ENCODE measurements at places on chromosomes 4 and X. TPM values are rescaled to one million over a fixed set of nuclear protein-coding genes. Genes with fewer than 3 reads are reported as not detected.

- no peaks in the 10 kb centered on the region for H3K36me3 ChIP-seq
- H3K27ac ChIP-seq: no peak overlapping the region
- H3K4me3 ChIP-seq: no peak overlapping the region
- no peak for DNase-seq
These were observed 1577.0 kb upstream of the TENM3 start for GRCh38 chr4:180665994-180666824.

DNA sequence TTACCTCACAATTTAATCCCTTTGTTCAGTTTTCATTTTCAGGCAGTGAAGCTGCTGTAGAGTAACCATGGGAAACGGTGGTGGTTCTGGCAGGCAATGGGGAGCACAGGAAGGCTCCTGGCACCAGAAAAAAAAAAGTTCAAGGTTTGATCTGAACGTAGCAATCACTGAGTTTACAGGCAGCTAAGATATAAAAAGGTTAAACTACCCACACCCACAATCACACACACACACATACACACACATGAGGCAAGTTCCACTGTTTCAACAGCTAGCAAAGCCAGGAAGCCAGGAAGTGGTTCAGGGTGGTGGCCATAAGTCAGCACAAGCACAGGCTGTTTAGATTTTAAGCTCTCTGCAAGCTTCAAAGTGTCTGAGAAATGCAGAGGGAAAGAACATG lies at the start of gene SULT1B1:
SULT1B1 (minus strand) TSS at position 166 of the 400 bp plus-strand sequence. CDS start 5,403 bp downstream, outside the sequence.
- no peak for DNase-seq
- no peaks in the 10 kb centered on the region for H3K27me3 ChIP-seq
- H3K36me3 ChIP-seq: no peaks in the 10 kb centered on the region
- H3K4me3 ChIP-seq: no peak within 1 kb of the TSS
- no peaks in the 10 kb centered on the region for H3K4me1 ChIP-seq

DNA sequence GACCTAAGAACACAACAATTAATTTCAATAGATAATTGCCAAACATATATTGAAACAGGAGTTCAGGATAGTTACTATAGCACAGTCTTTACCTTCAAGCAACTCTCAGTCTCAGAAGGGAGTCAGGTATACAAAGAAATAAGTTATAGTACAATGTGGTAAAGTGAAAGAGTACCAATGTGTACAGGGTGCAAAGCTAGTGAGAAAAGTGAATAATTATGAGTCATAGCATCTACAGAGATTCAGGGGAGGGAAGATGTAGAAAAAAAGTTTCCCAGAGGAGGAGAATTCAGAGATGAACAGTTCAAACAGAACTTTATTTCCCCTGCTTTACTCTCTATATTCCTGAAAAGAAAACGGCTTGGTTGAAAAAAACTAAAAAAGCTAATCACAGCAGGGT lies 22.7 kb upstream of the DKK2 start:
- DNase-seq: peak; percentile 39
- H3K27me3 ChIP-seq: no peaks in the 10 kb centered on the region
- H3K36me3 ChIP-seq: no peaks in the 10 kb centered on the region
- H3K27ac ChIP-seq: no peak overlapping the region
- H3K4me3 ChIP-seq: no peak overlapping the region

DNA sequence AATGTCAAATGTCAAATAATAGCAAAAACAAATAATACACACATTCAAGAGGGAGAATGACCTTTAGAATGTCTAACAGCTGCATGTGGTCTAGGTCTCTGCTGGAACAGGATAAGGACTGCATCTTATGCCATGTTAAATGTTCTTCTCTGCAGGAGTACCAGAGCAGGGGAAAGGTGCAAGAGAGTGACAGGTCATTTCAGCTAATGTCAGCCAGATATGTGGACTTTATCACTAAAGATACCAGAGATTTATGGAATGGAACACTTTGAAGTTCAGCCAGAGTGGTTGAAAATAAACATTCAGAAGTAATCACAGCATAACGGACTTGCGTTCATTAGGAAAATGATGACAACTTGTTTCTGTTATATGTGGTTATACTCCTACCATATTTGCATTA lies 24.3 kb downstream of the GRID2 start:
- H3K27me3 ChIP-seq: no peaks in the 10 kb centered on the region
- H3K4me3 ChIP-seq: no peak overlapping the region
- H3K27ac ChIP-seq: no peak overlapping the region
- no peak for DNase-seq
- H3K36me3 ChIP-seq: no peaks in the 10 kb centered on the region

DNA sequence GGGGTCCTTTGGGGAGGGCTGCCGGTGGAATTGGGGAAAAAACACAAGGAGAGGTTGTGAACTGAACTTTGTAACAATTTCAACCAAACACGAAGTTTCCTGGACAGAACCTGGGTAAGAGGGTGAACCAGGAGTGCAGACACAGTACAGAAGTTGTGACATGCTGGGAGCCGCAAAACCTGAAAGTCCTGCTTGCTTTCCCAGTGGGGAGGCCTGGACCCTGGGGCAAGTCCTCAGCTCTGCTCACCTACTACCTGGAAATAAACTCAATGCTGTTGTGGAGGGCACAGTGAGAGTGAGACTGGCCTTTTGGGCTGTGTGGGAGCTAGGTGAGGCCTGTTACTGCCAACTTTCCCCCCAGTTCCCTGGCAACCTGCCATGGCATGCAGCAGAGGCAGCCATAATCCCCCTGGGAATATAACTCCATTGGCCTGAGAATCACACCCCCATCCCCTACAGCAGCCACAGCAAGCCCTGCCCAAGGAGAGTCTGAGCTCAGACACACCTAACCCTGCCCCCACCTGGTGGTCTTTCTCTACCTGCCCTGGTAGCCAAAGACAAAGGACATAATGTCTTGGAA lies 162.8 kb downstream of the THOC2 start:
- H3K36me3 ChIP-seq: no peaks in the 10 kb centered on the region
- DNase-seq: no peak
- no peak overlapping the region for H3K27ac ChIP-seq
- no peaks in the 10 kb centered on the region for H3K4me1 ChIP-seq
- H3K27me3 ChIP-seq: no peaks in the 10 kb centered on the region

GRCh38 chr4:152309418-152309817 lies 226.5 kb downstream of the FBXW7 start:
- no peaks in the 10 kb centered on the region for H3K36me3 ChIP-seq
- H3K4me3 ChIP-seq: no peak overlapping the region
- DNase-seq: no peak
- H3K4me1 ChIP-seq: no peaks in the 10 kb centered on the region
- H3K27ac ChIP-seq: no peak overlapping the region
- peaks cover 6% of the 10 kb centered on the region for H3K27me3 ChIP-seq

GRCh38 chr4:98679738-98680137 lies 21.3 kb upstream of the TSPAN5 start:
- H3K27ac ChIP-seq: no peak overlapping the region
- H3K27me3 ChIP-seq: no peaks in the 10 kb centered on the region
- DNase-seq: no peak
- no peaks in the 10 kb centered on the region for H3K4me1 ChIP-seq

GRCh38 chrX:720250-720649 lies 89.7 kb downstream of the SHOX start:
- DNase-seq: no peak
- H3K27me3 ChIP-seq: no peaks in the 10 kb centered on the region
- H3K36me3 ChIP-seq: no peaks in the 10 kb centered on the region
- no peak overlapping the region for H3K27ac ChIP-seq
- peaks cover 8% of the 10 kb centered on the region for H3K4me1 ChIP-seq
- H3K4me3 ChIP-seq: no peak overlapping the region

GRCh38 chr4:47463235-47463956 lies at the start of gene COMMD8:
TSS of gene COMMD8 (minus strand) at chr4:47463702. CDS start at chr4:47463651, 51 bp downstream.
- peak; percentile 96 for DNase-seq
- H3K27ac ChIP-seq: peak within 1 kb of the TSS; percentile 87
- H3K4me1 ChIP-seq: peaks cover 16% of the 10 kb centered on the region
- H3K4me3 ChIP-seq: peak within 1 kb of the TSS; percentile 93
- H3K36me3 ChIP-seq: peaks cover 5% of the 10 kb centered on the region

GRCh38 chr4:154854362-154854761 lies 73.3 kb downstream of the RBM46 start:
- no peak overlapping the region for H3K27ac ChIP-seq
- H3K27me3 ChIP-seq: no peaks in the 10 kb centered on the region
- no peak overlapping the region for H3K4me3 ChIP-seq
- H3K4me1 ChIP-seq: no peaks in the 10 kb centered on the region
- H3K36me3 ChIP-seq: no peaks in the 10 kb centered on the region

GRCh38 chr4:73450398-73451004 lies 14.5 kb downstream of the AFP start:
- H3K27me3 ChIP-seq: no peaks in the 10 kb centered on the region
- no peaks in the 10 kb centered on the region for H3K36me3 ChIP-seq
- peak; percentile 39 for DNase-seq

DNA sequence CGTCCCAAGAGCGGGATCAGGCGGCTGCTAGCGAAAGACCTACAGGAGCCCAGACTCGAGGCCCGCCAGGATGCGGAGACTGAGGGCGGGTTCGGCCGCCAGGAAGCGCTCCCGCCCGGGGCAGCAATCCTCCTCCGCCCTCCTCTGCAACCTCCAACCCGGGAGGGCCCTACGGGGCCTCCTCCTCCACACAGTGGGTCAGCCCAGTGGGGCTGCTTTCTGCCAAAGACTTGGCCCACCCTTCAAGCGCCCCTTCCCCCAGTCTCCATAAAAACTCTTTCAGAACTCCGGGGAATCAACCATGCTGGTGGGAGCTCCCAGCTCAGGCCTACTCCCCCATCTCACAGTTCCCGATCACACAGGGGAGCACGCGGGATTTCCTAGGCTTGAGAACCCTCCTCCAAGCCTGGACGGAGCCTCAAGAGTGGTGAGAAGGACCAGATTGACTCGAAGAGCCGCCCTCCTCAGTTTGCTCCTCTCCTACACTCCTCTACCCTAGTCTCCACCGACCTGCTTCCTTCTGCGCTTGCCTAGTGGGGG lies 77.5 kb downstream of the RLIM start:
- H3K36me3 ChIP-seq: no peaks in the 10 kb centered on the region
- H3K4me3 ChIP-seq: peak overlapping the region; percentile 69
- peak; percentile 75 for DNase-seq
- H3K27me3 ChIP-seq: no peaks in the 10 kb centered on the region

The ERAS gene
- total RNA-seq: not detected

The GLOD5 gene
- total RNA-seq: not detected

The C4orf50 gene
- not detected for total RNA-seq

The IQCM gene
- total RNA-seq: not detected

The SPARCL1 gene
- not detected for total RNA-seq

All from osteoblast (primary cell).